ENCODE measurements at places on chromosomes 16 and 17.
A peak's percentile ranks its signal among the peaks of the same experiment; 100 is the strongest.

- DNase-seq = no peak
Measured at GRCh38 chr17:2502871-2503580, 8.7 kb downstream of the METTL16 start.

DNA sequence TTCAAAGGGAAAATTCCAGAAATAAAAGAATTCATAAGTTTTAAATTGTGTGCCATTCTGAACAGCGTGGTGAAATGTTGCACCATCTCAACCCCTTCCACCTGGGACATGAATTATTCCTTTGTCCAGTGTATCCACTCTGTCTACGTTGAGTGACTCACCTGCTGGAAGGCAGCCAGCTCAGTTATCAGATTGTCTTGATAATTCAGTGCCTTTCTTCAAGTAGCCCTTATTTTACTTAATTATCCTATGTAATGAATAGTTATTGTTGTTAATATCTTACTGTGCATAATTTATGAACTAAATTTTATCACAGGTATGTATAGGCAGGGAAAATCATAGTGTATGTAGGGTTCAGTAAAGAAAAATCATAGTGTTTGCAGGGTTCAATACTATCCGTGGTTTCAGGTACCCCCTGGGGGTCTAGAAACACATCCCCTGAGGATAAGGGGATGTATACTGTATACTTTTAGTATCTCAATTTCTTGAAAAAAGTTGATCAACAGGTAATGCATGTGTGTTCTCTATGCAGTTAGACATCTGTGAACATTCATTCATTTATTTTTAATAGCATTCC, 7.7 kb upstream of the PCTP start:
- no peak for DNase-seq

GRCh38 chr16:55248494-55248893, 75.5 kb upstream of the IRX6 start:
- no peak for DNase-seq

- no peak for DNase-seq
Measured at GRCh38 chr16:59432896-59433295, 698.8 kb upstream of the GOT2 start.

DNA sequence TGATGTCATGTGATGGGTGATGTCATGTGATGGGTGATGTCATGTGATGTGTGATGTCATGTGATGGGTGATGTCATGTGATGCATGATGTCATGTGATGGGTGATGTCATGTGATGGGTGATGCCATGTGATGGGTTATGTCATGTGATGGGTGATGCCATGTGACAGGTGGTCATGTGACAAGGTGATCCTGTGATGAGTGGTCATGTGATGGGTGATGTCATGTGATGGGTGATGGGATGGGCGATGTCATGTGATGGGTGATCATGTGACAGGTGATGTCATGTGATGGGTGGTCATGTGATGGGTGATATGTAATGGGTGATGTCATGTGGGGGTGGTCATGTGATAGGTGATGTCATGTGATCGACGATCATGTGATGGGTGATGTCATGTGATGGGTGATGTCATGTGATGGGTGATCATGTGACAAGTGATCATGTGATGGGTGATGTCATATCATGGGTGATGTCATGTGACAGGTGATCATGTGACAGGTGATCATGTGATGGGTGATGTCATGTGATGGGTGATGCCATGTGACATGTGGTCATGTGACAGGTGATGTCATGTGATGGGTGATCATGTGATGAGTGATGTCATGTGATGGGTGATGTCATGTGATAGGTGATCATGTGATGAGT, 17.2 kb downstream of the CD300LB start:
- DNase-seq = no peak

DNA sequence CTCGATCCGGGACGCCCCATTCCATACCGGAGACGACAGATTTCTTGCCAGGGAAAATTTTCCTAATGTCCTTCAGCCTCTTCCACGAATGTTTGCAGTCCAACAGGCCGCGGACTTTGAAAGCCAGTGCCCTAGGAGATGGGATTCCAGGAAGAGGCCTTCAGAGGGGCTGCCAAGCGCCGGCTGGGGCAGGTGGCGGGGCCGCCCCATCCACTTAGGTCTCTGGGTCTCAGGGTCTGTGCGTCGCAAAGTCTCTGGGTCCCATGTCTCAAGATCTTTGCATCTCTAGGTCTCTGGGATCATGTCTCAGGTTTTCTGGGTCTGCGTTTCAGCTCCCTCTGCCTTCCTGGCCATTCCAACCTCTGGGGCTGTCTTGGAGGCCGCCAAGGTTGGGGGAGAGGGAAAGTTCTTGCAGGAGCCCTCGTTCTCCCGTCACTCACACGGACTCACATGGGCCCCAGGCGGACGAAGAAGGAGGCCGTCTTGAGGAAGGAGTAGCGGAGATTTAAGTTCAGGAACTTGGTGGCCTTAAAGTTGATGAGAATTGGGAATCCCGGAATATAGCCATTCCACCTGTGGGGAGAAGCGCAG, 7.2 kb downstream of the ALOX12B start:
- no peak for DNase-seq

GRCh38 chr17:44219616-44220212, at the start of gene UBTF:
Gene UBTF (minus strand): TSS chr17:44219675. CDS start chr17:44218229, 1,446 bp downstream.
- DNase-seq = peak; percentile 62

DNA sequence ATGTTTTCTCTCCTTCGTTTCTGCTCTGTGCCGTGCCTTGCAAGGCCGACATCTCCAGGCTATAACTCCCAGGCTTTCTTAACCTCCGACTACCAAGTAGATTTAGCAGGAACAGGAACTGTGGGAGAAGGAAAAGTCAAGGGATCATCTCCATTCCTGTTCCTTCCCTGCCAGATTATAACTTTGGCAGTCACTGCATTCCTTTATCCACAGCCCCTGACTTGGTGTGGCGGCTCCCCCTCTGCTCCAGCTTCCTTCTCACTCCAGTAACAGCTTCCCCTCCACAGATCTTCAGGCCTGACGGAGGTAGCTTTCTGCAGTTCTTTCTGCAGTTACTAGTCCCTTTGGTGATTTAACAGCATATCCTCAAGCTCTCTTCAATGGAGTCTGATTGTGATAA, 234.6 kb upstream of the MON1B start:
- DNase-seq = no peak

- no peak for DNase-seq
Measured at GRCh38 chr16:57024894-57025680, 35.7 kb downstream of the NLRC5 start.

DNA sequence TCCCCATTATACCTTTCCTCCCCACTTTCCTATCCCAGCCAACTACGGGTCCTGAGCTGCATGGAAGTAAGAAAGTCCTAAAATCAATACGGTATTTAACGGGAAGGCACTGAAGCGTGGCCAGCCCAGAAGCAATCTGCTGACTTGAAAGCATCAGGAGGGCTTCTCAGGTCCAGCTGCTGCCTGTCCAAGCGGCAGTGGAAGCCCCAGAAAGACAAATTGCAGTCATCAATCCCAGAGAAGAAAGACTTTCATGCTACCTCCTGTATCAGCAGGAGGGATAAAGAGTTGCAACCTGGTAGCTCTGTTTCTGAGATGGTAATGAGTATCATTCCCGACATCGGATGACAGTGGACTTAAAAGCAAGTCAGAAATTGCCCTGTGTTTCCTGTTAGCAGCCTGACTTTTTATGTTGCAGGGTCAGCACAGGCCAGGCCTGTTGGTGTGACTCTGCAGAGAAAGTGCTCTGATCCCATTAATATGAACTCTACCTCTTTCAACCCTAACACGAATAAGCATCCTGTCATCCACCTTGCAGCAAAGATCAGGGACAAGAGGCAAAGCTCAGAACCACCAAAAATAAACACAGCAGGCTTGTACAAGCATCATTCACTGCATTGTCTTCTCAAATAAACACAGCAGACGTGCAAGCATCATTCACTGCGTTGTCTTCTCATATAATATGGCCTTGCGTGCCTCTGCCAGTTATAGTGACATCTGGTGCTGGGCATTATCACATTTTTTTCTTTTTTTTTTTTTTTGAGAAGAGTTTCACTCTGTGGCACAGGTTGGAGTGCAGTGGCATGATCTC, 358.6 kb upstream of the CDH11 start:
- no peak for DNase-seq

GRCh38 chr17:76122431-76123190, 18.4 kb downstream of the FOXJ1 start:
- no peak for DNase-seq

DNA sequence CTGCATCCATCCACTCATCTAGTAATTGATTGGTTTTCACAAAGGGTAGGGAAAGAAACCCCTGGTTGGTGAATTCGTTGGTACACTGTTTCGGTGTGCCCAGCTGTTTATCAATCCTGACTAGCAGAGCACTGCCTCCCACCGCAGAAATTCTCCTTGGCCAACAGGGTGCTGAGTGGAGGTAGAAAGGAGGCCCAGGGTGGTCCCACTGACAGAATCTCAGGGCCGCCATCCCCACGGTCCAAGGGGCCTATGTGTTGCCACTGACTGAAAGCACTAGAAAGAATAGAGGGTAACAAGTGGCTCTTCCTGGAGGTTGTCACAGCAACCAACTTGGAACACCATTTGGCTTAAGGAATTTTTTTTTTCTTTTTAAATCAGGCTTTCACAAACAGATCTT, 8.4 kb upstream of the RCVRN start:
- DNase-seq = no peak

- DNase-seq = no peak
Measured at GRCh38 chr16:46883353-46883689, 841 bp upstream of the GPT2 start.

DNA sequence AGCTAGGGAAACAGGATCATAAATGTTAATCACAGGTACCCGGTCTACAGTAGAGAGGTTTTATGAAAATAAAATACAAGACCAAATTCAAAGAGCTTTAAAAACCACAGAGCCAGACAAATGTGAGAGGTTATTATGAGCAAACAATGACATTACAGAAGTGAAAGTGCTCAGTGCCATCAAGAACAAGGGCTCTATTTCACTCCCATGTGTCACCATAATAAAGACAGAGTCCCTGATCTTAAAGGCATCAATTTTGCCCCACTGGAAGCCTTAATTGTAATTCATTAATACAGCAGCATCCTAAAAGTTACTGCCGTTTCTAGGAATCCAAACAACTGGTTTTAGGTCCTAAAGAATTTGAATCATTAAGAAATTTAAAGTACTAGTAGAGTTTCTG, 43.7 kb upstream of the CDRT4 start:
- no peak for DNase-seq

DNA sequence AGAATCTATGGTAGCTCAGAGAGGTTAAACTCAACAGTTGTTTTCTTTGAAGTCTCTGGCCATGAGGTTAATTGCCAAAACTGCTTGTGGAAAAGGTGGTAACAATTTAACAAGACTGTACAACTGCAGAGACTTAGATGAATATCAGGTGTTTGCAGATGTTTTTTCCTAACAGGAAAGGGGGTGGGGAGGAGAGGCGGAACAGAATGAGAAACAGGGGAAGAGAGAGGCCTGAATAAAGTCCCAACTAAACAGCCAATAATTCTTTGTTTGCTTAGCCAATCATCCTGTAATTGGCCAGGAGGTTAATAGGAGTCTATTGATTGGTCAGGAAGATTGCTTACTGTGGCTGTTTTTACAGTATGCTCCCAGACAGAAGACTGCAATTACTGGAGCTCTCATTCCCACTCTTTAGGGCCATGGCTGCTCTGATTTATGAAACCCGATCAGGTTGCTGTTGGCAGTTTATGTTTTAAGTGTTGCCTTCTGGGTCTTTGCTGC, 249.7 kb upstream of the TBX2 start:
- no peak for DNase-seq

- DNase-seq = no peak
Measured at GRCh38 chr16:87729266-87729954, 36.4 kb downstream of the KLHDC4 start.

DNA sequence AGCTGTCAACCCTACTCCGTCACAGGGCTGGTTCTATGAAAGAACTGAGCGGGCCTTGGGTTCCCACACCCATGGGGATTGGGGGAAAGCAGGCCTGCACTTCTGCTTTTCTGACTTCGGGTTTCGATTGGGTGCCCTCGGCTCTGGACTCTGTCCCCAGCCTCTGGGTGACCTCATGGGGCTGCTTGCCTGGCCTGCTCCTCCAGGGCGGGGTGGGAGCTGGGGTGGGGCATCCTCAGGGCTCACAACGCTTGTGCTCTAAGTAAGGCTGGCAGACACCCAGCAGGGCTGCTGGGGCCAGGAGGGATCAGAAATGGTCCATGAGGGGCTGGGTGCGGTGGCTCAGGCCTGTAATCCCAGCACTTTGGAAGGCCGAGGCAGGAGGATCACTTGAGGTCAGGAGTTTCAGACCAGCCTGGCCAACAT, 19.2 kb downstream of the ARHGAP27 start:
- no peak for DNase-seq

DNA sequence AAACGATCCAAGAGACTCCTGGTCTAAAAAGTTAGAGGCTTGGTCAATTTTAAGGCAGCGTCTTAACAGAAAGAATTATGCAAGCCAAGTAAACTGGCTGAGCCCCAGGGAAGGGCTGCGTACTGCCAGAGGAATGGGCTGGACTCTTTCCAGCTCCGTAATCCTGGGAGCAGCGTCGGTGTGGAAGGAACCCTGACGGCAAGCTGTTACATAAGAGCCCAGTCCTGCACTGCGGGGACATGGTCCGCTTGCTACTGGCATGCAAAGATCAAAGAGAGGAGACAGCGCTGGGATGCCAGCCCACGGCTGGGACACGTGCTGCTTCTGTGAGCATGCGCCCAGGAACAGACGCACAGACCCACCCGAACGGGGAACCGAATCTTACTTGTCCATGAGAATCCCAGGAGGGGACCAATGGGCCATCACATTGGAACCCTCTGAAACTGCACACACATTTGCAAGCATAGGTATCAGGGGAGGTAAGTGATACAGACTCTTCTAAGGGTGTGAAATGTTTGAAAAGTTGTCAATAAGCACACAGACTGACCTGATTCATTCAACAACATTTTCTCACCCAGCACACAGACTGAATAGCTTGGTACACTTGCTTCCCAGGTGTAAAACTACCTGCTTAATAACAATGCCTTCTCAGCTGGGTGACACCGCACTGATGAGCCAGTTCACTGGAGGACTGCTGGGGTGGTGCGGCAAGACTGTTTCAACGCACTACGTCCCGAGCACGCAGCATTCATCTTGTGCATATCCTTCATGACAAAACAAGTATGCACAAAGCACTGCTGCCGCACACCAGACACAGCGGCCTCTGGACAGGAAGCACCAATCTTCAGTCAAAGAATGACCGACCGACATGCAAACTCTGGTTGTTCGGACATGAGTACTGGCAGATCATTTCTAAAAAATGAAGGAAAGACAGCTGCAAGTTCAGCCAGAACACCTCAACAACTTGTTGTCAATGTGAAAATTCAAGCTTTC, 94.9 kb downstream of the ANKRD11 start:
- no peak for DNase-seq

GRCh38 chr16:3715430-3715829, 1.9 kb downstream of the TRAP1 start:
- DNase-seq = no peak

- no peak for DNase-seq
Measured at GRCh38 chr17:40402668-40403067, 15.0 kb downstream of the TOP2A start.

DNA sequence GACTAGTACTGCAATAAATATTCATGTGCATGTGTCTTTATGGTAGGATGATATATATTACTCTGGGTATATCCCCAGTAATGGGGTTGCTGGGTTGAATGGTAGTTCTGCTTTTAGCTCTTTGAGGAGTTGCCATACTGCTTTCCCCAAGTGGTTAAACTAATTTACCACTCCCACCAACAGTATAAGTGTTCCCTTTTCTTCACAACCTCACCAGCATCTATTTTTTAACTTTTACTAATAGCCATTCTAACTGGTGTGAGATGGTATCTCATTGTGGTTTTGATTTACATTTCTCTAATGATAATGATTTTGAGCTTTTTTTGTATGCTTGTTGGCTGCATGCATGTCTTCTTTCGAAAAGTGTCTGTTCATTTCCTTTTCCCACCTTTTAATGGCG, 32.9 kb downstream of the ITGAM start:
- DNase-seq = no peak
